ENCODE measurements at places on chromosomes 1 and 21.

DNA sequence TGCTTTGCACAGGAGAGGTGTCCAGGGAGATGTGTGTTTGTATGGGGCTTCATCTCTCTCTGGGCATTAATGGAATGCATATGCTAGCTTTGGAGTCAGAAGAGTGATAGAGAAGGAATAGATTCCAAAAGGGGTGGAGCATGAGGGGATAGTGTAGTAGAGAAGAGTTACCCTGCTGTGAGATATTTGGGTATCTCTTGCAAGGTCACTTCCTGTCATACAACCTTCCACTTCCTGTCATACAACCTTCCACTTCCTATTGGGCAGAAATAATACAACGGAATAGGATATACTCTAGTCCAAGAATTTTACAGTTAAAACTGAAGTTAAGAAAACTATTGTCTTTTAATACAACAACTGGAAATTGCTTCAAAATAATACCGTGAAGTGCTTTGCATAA, 351.8 kb upstream of the FMN2 start:
- DNase-seq: no peak

DNA sequence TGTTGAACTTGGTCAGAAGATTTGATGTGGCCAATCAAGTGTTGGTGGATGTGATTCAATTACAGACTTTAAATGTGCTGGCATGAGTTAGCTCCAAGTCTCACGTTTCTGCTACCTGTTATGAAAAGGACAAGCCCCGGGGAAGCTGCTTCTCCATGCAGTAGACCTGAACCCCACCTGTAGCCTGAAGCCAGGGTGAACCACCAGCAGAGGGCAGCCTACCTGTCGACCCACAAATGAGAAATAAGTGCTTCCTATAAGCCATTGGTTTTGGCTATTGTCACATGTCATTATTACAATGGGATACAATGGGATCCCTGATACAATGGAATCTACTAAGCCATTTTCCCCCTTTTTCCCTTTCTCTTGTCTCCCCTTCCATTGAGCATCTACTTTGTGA, 230.2 kb downstream of the PRDM2 start:
- DNase-seq: no peak

- DNase-seq: no peak
Observed at GRCh38 chr1:185355947-185356346, 38.9 kb upstream of the IVNS1ABP start.

GRCh38 chr1:193846876-193847604, 660.6 kb upstream of the B3GALT2 start:
- no peak for DNase-seq

- peak; percentile 24 for DNase-seq
Observed at GRCh38 chr1:150066838-150067183, 765 bp upstream of the VPS45 start.

- no peak for DNase-seq
Observed at GRCh38 chr1:153699768-153700167, 21.3 kb downstream of the NPR1 start.

DNA sequence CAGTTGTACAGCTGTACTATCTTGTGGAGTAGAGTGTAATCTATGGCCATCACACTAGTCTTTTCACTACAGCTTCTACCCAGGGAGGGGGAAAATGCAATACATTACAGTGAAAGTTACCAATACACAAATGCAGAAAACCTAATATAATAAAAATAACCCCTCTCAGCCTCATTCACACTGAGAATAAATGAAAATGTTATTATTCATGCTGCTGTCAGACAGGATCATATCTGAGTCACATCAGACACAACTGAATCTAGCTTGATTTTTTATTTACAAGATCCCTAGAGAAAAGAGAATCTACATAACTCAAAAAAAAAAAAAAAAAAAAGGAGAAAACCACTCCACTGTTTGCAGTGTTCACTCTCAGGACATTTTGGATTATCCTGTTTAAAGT, 293.9 kb upstream of the ESRRG start:
- DNase-seq: no peak

DNA sequence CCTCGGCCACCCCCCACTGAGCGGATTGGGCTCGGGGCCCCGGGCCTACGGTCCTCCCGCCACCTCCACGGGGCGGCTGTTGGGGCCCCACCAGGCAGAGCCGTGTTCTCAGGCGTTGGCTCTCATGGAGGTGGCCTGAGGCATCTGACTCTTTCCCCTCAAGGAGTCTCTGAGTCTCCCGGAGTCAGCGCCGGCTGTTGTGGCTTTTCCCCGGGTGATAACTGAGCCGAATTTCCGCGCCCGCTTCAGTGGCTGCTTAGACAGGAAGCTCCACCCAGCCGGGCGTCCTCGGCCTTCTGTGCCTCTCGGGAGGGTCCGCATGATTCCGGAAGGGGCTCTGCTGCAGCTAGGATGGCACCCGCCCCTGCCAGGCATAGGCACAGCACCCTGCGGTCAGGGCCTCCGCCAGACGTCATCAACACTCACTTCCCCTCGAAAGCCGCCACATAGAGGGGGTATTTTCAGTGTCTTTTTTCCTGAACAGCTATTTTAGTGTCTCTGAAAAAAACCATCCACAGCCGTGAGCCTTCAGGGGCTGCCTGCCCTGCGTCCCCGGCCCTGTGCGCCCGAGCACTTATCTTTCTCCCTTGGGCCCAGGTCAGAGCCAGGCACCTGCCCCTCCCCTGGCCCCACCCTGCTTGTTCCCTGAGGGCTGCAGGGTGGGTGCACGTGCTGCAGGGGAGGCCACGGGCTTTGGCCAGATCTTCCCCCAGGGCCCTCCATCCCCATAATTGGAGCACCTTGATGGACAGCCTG, 72.9 kb downstream of the SKI start:
- DNase-seq: peak; percentile 94

DNA sequence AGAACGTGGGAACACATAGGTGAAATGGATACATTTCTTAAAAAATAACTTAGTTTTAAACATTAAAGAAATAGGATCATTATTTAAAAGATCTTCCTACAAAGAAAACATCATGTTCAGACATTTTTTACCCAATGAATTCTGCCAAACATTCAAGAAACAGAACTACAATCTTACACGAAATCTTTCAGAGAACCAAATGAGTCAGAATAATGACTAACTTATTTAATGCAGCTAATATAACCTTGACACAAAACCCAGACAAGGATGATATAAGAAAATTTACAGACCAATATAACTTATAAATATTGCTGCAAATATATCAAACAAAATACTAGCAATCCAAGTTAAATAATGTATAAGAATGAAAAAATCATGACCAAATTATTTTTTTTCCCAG, 220.1 kb upstream of the KCNK2 start:
- no peak for DNase-seq

DNA sequence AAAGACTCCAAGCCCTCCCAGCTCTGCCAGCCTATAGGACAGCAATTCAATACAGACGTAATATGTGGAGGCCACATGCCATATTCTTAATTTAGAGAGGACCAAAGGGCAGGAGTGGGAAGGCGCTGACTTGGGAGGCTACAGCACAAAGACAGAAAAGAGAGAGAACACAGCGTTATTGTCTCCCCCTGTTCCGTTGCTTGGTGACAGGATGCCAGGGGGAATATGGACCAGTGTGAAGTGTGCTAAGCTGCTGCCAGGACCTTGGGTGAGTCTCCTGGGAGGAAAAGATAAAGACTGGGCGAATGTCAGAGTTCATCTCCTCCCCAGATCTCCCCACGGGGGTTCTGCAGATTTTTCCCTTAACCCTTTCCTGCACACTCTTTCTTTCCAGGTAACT, 102.1 kb upstream of the ADAR start:
- no peak for DNase-seq

DNA sequence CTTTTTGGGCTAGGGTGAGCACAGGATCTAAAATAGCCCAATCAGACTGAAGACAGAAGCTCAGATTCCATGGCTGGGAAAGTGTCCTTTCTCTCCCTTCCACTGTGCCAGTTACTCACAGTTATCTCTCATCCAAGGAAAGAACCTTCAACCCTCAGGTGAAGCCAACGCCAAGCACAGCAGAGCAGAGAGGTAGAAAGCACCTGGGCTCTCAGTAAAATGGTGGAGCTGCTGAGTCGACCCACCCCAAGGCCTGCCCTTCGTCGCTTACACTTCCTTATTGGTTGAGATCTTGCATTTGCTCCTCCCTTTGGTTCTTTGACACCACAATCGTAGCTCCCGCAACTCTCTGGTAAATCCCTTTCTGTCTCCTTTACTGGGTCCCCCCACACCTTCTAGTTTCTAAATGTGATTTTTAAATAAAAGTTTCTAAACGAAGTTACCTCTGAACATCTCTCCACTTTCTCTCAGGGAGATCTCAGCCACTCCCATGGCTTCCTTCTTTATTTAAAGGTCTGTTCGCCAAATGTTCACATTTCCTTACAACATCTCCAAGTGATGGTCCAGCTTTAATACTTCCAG, 27.5 kb upstream of the SLC30A1 start:
- DNase-seq: peak; percentile 34

- DNase-seq: no peak
Observed at GRCh38 chr1:59318271-59318860, 21.5 kb downstream of the FGGY start.
